ENCODE measurements at places on chromosomes 13 and 19. TPM values are rescaled to one million over a fixed set of nuclear protein-coding genes. Genes with fewer than 3 reads are reported as not detected.

LRRC63 gene
- total RNA-seq, result 0.61 TPM

ZNF723 gene
- not detected for total RNA-seq

PGLYRP2 gene
- not detected for total RNA-seq

PCSK4 gene
- 2.2 TPM for total RNA-seq

Measured in spinal cord (tissue), 10 donors.